ENCODE measurements at places on chromosomes 1 and 21.

GRCh38 chr1:209873067-209873799 is 45.5 kb downstream of the UTP25 start:
- no peak for DNase-seq

DNA sequence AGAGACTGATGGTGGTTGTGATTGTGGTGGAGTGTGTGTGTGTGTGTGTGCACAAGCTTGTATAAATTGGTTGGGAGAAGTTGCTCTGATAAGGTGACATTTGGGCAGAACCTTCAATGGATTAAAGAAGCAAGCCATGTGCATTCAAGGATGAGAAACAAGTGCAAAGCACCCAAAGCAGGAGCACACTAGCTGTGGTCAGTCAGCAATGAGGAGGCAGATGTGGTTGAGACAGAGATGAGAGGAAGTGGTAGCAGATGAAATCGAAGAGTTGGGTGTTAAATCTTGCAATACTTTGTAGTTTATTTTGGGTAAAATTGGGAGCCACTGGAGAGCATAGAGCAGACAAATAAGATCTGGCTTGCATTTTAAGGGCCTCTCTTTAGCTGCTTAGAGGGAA is 4.4 kb upstream of the PGBD5 start:
- DNase-seq = no peak

GRCh38 chr1:111725192-111725591 is 14.0 kb downstream of the INKA2 start:
- DNase-seq = no peak

DNA sequence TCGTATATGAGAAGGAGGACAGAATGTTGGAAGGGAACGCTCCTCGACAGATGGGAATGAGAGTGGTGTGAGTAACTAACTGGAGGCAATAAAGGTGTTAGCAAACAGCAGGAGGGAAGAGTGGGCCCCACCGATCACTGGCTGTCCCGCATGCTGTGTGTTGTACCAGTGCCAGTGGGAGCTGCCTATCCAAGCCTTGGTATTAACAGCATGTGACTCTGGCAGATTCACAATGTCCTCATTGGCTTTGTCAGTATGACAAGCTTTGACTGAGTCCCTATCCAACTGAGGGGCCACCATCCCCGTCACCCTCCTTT is 188.3 kb downstream of the NRIP1 start:
- DNase-seq = no peak

GRCh38 chr21:27673581-27673980 is 706.7 kb upstream of the ADAMTS5 start:
- DNase-seq = no peak

GRCh38 chr1:21139601-21140000 is 37.1 kb downstream of the EIF4G3 start:
- DNase-seq = no peak

- DNase-seq = no peak
Measured at GRCh38 chr1:89582571-89582970, 50.3 kb upstream of the LRRC8C start.

GRCh38 chr1:44784094-44785028 is 3.6 kb downstream of the BEST4 start:
- no peak for DNase-seq

DNA sequence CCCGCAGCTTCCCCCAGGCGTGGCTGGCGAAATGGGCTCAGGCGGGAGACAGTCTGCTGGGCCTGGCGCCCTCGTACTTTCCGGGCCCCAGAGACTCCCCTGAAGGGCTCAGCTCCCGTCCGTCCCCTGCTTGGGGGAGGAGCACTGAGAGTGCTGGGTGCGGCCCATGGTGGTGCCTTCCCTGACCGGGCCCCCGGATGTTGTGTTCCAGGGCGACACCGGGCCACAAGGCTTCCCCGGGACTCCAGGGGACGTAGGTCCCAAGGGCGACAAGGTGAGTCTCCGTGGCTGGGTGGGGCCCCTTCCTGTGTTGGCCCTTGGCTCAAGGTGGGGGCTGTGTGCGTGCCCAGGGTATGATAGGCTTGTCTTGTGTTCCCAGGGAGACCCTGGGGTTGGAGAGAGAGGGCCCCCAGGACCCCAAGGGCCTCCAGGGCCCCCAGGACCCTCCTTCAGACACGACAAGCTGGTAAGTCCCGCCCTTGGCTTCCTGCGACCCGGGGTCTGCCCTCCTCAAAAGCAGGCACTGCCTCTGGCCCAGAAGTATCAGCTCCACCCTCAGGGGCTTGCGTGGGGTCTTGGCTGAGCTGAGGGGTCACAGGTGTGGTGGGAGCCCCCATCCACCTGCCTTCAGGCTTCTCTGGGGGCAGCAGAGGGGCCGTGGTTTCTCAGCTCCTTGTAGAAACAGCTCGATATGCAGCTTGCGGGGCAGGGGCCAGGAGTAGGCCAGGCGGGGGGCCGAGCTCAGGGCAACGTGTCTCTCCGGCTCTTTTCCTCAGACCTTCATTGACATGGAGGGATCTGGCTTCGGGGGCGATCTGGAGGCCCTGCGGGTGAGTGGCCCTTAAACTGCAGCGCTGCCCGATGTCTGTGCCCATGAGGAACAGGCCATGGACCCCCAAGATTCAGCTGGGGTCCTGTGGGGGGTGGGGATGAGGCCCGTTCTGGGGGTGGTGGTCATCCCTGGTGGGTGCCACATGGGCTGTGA is 62.3 kb downstream of the SLC19A1 start:
- no peak for DNase-seq

DNA sequence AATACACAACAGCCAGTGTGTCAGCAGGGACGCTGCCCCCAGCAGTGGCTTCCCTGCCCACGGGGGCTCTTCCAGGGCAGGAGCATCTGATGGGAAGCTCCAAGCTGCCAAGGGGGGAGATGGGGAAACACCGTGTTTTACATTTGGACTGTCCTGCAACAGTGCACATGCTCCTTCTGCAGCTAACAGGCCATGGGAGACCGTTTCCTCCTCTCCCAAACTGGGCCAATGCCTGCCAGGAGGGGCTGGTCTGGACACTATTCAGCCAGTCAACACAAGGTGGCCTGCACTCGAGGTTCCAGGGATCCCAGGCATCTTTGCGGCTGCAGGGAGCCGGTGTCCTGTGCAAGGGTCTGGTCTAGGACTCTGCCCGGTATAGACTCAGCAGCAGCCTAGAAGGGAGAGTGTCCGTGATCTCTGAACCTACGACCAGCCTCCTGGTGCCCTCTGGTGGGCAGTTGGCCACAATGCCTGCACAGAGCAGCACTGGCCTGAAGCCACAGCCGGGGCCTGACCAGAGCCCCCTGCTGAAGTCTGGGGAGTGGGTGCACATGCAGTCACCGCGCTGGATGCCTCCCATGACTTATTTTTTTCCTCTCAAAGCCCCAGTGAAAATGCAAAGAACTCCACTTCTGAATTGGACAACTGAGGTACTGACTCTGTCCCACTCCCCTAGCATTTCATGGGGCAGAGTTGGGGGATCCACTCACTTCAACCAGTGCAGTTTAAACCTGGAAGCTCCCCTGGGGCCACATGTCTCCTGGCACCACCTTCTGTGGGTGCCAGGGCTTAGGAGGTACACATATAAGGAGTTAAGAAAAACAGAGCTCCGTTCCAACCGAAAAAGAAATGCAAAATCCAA is 33.3 kb downstream of the RCC2 start:
- peak; percentile 7 for DNase-seq

GRCh38 chr21:31926498-31926897 is 53.7 kb downstream of the HUNK start:
- DNase-seq = no peak

DNA sequence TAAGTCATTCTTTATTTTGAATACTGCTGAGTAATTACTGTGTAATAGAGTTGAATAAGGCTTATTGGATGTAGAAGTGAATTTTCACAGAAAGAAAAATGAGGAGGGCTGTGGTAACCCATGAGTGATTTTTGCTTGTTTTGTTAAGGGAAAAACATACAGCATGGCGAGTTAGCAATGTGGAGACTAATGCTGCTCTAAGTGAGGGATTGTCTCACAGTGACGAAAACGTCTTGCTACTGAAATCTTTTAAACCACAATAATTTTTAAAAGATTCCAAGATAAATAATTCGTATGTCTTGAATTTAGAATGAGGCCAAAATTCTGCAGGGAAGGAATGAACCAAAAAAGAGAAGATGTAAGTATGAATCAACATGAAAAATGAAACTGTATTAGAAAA is 16.2 kb upstream of the PLA2G4A start:
- no peak for DNase-seq

- no peak for DNase-seq
Measured at GRCh38 chr1:15222653-15223303, 24.2 kb upstream of the FHAD1 start.

GRCh38 chr1:54844564-54844963 is 42.4 kb downstream of the DHCR24 start:
- DNase-seq = no peak

- DNase-seq = no peak
Measured at GRCh38 chr1:54774820-54775498, 10.6 kb upstream of the PARS2 start.

- no peak for DNase-seq
Measured at GRCh38 chr21:17051054-17051453, 461.8 kb upstream of the CXADR start.

DNA sequence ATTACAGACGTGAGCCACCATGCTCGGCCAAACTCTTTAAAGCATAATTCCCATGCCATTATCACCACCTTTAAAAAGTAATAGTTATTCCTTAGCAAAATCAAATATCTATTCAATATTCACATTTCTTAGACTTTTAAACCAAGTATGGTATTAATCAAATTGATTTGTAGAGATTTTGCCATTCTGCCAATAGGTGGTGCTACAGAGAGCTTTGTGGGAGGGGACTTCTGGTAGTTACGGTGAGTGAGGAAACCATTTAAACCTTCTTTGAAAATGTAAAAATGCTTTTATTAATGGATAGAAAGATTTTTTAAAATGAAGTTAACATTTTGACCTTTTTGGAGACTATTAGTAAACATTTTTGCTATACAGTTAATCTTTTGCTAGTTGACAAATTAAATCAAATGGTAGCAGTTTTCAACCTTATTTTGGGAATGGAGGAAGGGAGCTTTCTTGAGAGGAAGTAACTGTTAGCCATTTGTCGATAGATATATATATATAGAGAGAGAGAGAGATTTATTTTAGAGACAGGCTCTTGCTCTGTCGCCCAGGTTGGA is 19.3 kb downstream of the IARS2 start:
- no peak for DNase-seq

DNA sequence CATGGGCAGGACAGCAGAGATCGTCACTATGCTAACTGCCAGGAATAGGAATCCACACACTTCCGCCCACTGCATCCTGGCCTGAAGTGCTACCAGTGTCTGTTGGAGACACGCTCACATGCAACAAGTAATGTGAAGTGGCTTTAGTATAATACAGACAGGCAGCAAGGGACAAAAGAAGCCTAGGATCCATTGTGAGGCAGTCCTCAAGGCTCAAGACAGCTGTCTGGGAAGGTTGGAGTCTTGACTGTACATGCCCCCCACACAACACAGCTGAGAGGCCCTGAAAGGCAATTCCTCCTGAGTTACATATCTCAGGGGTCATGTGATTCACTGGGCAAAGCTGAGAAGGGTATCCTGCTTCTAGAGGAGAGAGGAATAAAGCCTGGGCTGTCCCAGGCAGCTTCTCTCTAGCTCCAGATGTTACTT is 39.9 kb upstream of the CD1D start:
- DNase-seq = no peak

DNA sequence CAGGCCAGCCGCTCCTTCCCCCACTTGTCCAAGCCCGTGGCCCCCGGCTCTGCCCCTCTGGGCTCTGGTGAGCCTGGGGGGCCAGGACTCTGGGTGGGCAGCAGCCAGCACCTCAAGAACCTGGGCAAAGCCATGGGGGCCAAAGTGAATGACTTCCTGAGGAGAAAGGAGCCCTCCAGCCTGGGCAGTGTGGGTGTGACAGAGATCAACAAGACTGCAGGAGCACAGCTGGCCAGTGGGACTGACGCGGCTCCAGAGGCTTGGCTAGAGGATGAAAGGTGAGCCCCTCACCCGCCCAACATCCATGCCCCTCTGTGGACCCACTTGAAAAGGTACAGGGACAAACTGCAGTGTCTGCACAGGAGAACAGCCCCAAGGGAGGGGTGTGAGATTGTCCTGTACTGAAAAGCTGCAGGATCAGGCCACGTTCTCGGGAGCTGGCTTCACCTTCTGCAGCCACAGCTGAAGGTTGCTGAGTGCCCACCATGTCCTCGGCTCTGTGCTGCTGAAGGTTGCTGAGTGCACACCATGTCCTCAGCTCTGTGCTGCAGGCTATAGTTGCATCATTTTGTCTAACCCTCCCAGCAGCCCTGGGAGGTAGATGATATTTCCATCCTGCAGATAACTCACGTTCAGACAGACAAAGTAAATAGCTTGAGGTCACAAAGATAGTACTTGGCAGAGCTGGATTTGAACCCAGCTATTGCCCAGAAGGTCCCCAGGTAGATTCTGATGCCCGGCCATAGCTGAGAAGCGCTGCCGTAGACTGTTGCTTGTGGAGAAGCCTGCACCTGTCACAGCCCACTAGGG is 618 bp downstream of the C1orf226 start:
- DNase-seq = no peak

GRCh38 chr1:6270401-6270800 is 9.5 kb upstream of the GPR153 start:
- DNase-seq = no peak

DNA sequence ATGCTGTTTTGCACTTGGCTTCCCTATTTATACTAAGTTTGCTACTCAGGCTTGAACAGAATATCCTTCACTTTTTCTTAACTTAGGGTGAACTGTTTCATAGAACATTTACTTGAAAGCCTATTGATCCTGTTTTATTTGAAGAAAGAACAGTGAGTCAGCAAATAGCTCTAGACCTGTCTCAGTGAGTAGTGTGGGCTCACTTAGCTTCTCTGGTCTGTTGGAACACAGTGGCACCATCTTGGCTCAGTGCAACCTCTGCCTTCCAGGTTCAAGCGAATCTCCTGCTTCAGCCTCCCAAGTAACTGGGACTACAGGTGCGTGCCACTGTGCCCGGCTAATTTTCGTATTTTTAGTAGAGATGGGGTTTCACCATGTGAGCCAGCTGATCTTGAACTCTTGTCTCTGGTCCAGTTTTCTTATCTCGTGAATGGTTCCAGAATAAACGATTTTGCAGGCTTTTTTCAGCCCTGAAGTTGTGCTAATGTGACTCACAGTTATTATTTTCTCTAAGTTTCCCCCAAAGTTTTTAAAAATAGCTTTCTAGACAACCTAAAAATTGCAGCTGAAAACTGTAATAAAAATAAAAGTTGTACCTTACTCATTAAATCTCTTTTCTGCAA is 76.8 kb downstream of the KIF1B start:
- no peak for DNase-seq

DNA sequence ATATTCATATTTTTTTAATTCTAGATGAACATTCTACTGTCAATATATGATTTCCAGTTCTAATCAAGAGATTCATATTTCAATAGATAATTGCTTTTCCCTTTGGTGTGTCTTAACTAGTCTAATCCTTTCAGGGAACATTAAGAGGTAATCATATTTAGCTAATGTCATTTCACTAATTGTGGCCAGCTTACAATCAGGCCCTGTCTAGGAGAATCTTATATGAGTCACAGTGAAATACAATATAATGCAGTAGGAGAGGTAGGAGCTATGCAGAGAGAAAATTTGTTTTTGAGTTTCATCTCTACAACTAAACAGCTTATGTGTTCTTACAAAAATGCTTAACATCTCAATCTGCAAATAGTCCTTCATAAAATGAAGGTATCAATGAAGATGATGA is 85.9 kb downstream of the DPYD start:
- no peak for DNase-seq

- no peak for DNase-seq
Measured at GRCh38 chr1:53652441-53653199, 86.3 kb downstream of the GLIS1 start.
